ENCODE measurements at places on chromosomes 16 and 17.
A peak's percentile ranks its signal among the peaks of the same experiment; 100 is the strongest.

- peak; percentile 97 for DNase-seq
Measured at GRCh38 chr16:27286451-27286850, 17.9 kb upstream of the NSMCE1 start.

GRCh38 chr16:68155425-68155824 lies 70.3 kb downstream of the NFATC3 start:
- no peak for DNase-seq

GRCh38 chr17:46159686-46160085 lies 33.5 kb downstream of the KANSL1 start:
- peak; percentile 43 for DNase-seq

- DNase-seq, result no peak
Measured at GRCh38 chr16:79407461-79408135, 192.9 kb downstream of the MAF start.

- peak; percentile 16 for DNase-seq
Measured at GRCh38 chr16:81127051-81127450, 30.9 kb upstream of the GCSH start.

- no peak for DNase-seq
Measured at GRCh38 chr17:58488428-58488890, 251 bp upstream of the HSF5 start.

DNA sequence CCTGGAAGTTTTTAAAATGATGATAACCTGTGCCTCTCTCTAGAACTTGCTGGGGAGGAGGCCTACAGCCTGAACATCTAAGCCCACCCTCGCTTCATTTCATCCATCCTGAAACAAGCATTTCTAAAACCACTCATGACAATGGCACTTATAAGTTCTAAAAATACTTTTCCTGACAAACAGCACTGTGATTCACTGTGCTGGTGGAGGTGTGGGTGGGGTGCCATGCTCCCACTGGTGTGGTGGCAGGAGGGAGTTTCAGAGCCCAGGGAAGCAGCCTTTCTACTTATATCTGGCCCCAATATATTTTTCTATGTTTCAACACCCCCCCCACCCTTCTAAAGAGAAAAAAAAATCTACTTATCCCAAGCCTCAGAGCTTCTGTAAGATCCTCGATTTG lies 52.6 kb downstream of the RAB11FIP4 start:
- DNase-seq, result no peak

GRCh38 chr17:75514299-75514918 lies 928 bp downstream of the CASKIN2 start:
- no peak for DNase-seq

DNA sequence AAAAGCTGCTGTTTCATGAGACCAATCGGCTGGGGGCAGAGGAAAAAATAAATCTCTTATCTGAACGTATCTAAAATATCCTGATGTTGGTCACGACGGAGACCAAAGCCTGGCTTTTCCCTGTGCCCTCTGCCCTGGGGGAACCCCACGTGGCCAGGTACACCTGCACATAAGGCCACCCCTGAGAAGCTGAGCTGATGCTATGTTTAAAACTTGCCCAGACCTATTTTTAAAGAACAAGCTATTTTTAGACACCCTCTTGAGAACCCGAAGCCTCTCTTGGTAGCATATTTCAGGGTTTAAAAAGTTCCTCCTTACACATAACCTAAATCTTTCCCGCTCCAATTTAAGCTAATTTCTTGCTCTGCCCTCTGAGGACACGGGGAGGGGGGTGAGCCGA lies 210.4 kb downstream of the GSG1L start:
- no peak for DNase-seq

- DNase-seq, result peak; percentile 28
Measured at GRCh38 chr17:66717641-66718058, 117.3 kb upstream of the CACNG5 start.

- DNase-seq, result no peak
Measured at GRCh38 chr17:30545024-30545423, 67.8 kb downstream of the GOSR1 start.

DNA sequence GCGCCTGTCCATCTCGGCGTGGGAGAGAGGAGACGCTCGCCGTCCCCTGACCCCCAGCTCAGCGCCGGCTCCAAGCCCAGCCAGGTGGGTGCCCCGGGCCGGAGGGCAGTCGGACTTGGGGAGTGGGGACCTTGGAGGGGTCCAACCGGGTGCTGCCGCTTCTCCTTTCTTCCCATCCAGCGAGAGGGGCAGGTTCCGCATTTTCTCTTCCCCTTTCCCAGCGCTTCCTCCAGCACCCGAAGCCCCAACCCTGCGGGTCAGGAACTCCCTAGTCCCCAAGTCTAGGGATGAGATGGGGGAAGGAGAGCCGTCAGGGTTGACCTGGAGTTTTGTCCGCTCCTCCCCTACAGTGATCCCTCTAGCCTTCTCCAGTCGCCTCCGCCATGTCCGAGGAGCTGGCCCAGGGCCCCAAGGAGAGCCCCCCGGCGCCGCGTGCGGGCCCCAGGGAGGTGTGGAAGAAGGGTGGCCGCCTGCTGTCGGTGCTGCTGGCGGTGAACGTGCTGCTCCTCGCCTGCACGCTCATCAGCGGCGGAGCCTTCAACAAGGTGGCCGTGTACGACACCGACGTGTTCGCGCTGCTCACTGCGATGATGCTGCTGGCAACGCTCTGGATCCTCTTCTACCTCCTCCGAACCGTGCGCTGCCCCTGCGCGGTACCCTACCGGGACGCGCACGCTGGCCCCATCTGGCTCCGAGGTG lies at the start of gene OTOP2:
TSS of gene OTOP2 (plus strand) at position 24 of the 699 bp plus-strand sequence. CDS start at position 384, 360 bp downstream.
- DNase-seq, result no peak

GRCh38 chr17:59174671-59175070 lies 19.1 kb downstream of the PRR11 start:
- DNase-seq, result no peak

DNA sequence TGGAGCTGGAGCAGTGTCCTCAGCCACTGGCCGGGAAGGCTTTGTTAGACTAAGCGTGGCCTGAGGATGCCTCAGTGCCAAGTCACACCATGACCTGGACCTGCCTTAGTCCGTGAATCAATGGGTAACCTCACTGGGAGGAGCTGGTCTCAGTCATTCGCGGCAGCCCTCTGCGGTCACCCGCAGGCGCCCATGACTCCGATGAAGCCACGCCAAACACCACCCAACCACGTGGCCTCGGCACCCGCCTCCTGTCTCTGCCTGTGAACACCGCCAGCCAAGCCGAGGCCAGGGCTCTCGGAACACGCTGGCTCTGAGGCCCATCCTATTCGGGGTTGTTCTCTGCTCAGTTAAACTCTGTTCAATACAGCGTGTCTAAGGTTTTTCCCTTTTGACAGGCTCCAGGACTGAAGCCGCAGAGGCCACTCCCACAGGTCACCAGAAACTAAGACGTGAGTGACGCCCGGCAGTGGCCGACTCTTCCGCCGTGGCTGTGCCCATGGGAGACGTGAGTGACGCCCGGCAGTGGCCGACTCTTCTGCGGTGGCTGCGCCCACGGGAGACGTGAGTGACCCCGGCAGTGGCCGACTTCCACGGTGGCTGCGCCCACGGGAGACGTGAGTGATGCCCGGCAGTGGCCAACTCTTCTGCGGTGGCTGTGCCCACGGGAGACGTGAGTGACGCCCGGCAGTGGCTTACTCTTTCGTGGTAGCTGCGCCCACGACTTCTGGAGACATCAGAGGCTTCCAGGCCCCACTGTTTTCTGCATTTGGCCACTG lies 16.8 kb upstream of the PABPN1L start:
- DNase-seq, result no peak

- DNase-seq, result no peak
Measured at GRCh38 chr17:82698974-82699442, 510 bp upstream of the RAB40B start.

DNA sequence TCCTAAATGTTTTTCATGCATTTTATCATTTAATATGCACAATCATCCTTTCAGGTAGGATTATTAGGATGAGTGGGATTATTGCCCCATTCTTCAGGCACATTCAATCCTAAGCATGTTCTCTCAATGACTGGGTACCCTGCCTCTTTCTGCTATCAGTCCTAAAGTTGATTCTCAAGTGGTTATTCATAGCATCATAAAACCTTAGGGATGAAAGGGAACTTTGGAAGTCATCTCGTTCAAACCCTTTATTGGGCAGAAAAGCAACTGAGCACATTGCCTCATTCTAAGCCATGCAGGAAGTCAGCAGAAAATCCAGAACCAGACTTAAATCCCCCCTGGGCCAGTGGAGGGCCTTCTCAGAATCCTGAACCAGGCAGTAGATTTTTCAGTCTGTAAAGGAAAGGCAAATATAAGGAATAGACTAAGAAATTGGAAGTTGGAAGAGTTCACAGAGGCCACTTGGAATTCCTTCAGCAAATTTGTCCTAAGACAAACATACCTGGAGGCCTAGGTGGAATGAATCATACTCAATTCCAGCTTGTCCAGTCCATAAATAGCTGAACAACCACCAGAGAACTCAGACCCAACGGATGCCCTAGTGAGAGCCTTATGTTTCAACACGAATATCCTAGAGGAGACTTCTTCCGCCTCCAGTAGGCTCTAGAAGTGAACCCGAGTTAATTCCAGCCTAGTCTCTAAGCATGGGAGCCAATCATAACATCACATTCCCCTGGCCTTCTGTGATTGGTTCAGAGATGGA lies 62.7 kb downstream of the IRX6 start:
- no peak for DNase-seq

DNA sequence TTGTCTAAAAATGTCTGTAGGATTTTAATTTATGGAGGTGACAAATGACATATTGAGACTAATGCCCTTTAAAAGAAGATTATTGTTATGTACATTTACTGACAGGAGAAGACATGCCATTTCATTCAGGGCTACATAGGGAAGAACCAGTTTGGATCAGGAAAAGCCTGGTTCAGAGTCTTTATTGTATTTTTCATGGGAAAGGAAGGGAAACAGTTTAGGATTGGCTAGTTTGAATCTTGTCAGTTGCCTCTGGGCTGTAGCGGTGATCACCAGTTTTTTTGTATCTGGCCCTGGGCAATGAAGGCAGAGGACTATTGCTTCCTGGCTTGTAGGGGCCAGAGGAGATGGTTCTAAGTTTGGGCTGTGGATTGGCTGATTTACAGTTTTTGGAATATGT lies 31.8 kb downstream of the NSRP1 start:
- DNase-seq, result no peak

- no peak for DNase-seq
Measured at GRCh38 chr17:48160177-48161081, 52.9 kb downstream of the SNX11 start.

DNA sequence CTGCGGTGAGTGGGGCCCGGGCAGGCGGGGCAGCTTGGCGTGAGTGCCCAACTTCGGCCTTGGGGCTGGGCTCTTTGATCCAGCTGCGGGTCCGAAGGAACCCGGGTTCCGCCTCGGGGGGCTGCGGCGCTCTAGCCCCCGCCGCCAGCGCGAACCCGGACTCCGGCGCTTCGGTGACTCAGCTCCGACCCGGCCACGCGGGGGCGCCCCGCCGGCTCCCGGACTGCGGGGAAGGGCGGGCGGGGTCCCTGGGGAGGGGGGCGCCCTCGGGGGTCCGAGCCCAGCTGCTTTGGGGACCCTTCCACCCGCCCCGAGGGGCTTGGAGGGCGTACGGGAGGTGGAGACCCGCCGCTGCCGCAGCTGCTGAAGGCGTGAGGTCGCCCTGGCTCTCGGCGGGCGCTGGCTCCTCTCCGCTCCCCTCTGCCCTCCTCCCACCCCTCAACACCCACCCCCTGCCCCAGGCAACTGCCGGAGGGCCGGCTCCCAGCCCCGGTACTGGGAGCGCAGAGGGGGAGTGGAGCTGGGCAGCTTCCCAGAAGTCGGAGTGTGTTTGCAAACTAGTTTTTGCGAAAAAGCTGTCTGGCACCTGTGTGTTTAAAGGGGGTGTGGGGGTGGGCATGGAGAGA lies 516 bp downstream of the CPNE2 start:
- DNase-seq, result peak; percentile 22

- DNase-seq, result no peak
Measured at GRCh38 chr16:3242709-3243108, 7.8 kb upstream of the ZNF200 start.

DNA sequence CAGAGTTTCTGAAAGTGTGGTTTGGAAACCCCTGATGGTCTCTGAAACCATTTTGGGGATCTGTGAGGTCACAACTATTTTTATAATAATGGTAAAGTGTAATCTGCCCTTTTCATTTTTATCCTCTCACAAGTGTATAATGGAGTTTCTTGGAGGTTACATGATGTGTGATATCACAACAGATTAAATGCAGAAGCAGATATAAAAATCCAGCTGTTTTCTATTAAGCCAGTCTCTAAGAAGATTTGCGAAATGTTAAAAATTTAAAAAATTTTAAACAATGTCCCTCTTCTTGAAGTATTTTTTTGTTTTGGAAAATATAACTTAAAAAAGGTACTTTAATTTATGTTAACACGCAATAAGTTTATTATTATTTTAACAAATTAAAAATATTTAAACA lies 48.7 kb downstream of the RPGRIP1L start:
- DNase-seq, result no peak

DNA sequence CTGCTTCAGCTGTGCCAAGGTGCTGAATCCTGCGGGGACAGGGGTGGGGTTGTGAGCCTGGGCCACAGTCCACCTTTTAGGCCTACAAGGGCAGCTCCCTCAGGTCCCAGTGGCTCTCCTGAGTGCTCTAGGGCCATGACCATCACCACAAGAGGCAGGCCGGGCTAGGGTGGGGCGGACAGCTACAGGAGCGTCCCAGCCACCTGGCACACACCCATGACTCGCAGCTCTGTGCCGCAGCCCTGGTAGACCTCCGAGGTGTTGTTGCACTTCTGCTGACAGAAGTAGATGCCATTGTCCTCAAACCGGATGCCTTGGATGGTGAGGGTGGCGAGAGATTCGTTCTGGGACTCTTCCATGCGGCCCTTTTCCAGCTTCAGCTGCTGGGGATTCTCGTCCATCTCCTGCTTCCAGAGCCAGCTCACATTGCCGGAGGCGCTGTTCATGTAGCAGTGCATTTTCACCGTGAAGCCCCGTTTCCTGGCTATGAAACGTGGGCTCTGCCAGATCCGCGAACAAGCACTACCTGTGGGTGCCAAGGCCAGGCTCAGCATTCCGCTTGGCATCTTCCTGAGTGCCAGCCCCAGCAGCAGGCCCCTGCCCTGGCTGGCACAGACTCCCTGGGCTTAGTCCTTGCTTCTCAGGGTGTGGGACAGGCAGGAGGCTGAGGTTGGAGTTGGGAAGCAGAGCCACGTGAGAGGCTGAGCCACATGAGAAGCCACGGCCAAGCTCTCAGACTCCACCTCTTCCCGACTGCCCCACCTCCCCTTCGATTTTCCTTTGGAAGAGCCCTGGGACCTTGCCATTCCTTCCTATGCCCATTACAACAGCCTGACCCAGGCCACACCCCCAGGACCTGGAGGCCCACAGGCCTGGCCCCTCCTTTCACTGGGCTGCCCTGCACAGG lies 2.0 kb downstream of the CD79B start:
- no peak for DNase-seq
